Esophagus mucosa (tissue), 1 donor: ENCODE measurements at places on chromosomes 16 and 17. TPM values are rescaled to one million over a fixed set of nuclear protein-coding genes. Genes with fewer than 3 reads are reported as not detected.
A peak's percentile ranks its signal among the peaks of the same experiment; 100 is the strongest.

DNA sequence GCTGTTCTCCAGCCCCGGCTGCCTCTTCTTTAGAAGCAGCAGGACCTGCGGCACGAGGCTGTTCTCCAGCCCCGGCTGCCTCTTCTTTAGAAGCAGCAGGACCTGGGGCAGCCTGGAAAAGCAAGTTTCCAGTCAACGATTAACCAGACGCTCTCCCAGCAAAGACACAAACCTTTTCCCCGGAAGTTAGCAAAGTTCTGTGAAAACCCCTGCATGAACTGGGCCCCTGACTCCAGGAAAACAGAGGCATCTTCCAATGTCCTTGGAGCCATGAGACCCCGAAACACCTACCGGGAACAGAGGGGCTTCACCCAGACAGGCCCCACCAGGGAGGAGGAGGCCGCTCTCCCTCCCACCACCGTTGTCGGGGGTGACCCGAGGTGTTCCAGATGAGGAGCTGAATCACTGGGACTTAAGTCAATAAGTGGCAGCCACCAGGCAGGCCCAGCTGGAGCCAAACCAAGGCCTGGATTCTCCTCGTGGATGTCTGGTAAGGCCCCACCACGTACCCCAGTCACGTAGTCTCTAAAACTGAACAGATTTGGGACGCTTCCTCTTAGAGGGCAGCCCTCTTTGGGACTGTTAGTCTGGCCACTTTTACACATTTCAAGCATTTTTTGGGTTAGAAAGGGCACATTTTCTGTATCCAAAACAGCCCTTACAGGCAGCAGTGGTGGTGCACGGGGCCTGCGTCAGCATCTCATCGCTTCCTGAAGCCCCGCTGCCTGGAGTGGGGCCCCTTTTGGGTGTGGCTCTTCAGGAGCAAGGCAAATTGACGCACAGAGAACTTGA lies at the start of gene RPH3AL:
TSS of gene RPH3AL (minus strand) at position 387 of the 792 bp plus-strand sequence. CDS start 25,264 bp downstream, outside the sequence.
- ATAC-seq = peak; percentile 27

DNA sequence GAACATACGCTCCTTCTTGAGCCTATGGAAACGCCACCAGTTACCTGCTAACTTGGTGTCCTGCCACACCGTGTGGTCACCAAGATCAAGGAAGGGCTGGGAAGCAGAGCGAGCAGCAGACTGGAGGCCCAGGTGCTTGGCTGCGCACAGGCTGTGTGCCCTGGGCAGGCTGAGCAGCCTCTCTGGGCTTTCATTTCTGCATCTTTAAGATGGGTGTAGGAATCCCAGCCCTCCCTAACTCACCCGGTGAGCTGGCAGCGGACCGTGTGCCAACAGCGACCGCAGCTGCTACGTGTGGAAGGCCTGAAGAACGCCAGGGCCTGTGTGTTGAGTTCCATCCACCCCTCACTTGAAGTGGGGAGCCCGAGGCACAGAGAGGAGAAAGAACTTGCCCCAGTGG lies 80.0 kb downstream of the IRF8 start:
- ATAC-seq = no peak

The HOXB4 gene
- total RNA-seq = 2.4 TPM

The KLHL10 gene
- total RNA-seq = 0.32 TPM

The SLFN14 gene
- not detected for total RNA-seq

The ITGAD gene
- not detected for total RNA-seq

The RDM1 gene
- total RNA-seq = 1.1 TPM
